ENCODE measurements at places on chromosomes 16 and 17.

DNA sequence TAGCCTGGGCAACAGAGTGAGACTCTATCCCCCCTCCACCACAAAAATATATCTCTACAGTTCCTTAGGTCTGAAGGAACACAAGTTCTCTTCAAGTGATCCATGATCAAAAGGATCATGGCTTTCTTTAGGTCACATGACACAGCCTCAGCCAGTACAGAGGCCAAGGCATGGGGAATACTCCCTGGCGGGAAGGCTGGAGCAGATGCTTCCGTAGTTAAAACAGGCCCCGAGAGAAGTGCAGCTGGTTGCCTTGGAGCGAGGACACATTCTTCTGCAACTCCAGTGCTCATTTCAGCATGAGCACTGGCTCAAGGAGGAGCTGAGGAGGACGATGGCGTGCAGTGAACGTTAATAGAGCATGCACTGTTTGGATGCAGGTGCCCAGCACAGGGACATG lies 13.5 kb downstream of the CDIP1 start:
- DNase-seq, result no peak

- DNase-seq, result no peak
Observed at GRCh38 chr16:19680881-19681340, 37.1 kb downstream of the KNOP1 start.

DNA sequence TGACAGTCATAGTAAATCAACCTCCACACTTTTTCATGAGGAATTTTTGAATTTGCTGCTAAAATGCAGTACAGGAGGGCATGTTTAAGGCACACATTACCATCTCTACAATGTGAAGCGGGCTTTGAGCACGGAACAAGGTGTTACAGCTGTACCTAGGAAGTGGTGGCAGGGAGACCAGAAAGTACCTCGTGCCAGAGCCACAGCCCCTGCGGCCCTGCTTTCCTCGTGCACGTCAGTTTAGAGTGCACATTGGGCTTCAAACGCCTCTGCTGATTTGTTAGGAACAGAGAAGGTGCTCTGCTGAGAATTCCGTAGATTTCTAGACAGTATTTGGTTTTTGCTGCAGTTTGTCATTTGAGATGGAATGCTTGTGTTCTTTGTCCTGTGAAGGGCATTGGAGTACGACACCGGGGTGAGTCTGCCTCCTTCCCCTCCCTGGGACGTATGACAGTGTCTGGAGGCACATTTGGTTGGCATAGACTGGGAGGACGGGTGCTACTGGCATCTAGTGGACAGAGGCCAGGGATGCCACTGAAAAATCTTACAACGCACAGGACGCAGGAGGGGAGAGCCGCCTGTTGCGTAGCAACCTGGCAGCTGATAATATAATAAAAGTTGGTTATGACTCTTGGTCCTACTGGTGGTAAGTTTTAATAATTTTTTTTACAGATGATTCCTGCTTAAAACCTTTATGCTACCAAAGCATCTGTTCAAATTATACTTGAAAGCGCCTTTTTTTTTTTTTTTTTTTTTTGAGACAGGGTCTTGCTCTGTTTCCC lies 9.1 kb downstream of the FOXK2 start:
- peak; percentile 87 for DNase-seq

DNA sequence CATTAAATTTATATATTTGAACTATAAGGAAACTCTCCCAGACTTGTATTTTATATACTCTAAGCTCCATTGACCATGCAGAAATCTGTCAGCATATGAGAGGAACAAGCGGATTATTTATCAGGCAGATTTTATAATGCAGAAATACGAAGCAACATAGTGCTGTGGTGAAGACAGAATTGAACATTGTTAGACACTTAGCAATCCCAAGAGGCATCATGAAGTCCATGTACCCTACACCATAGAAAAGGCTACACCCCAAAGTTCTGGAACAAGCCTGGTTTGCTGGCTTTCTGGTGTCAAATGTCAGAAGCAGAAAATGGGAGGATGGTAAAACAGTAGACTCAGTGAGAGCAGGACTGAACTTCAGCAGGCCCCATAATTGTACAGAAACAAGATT lies 241.1 kb downstream of the PRKCA start:
- DNase-seq, result no peak

DNA sequence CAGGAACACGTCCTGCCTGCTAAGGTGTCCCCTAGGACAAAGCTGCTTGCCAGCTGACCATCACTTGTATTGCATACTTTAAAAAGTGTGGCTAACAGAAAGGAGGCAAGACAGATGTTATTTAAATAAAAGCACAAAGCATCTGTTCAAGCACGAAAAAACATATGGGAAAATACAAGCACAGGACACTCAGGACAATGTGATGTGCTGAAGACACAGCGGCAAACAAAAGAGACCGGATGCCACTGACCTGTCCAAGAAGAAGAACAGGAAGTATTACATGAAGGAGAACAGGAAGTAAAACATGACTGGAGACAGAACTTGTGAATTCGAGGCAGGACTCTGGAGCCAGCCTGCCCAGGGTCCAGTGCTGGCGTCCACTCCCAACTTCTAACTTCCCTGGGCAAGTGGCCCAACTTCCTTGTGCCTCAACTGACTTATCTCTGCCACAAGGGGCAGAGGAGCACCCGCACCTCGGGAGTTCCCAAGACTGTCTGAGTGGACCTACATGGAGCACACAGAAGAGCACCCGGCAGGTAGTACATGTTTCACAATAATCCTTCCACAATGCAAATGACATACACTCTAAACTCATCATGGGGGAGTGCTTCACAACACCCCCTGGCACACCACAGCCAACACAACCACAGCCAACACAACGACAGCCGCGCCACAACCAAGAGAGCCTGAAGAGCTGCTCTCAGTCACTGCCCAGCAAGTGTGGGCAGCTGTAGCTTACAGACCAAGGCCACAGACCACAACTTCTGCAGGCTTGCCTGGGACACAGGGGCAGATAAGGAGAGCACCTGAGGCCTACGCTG lies 36.6 kb downstream of the ANKRD11 start:
- DNase-seq, result no peak

DNA sequence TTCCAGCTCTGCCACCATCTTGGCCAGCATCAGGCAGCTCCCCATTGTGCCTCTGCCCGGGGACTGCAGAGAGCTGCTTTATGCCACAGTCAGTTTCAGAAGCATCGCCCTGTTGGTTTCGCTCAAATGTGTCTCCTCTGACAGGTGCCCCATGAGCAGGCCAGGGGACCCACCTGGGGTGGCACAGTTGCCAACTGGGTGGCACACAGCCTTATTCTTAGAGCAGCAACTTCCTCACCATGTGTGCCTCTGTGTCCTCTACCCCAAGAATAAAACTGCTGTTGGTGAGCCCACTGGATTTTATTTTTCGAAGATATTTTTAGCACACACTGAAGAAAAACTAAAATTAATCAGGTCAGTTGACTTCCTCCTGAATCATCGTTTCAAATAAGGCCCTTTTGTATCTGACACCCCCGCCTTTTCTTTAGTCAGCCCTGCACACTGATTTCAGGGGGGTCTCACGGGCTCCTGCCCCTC lies 44.9 kb upstream of the CACNG5 start:
- no peak for DNase-seq

DNA sequence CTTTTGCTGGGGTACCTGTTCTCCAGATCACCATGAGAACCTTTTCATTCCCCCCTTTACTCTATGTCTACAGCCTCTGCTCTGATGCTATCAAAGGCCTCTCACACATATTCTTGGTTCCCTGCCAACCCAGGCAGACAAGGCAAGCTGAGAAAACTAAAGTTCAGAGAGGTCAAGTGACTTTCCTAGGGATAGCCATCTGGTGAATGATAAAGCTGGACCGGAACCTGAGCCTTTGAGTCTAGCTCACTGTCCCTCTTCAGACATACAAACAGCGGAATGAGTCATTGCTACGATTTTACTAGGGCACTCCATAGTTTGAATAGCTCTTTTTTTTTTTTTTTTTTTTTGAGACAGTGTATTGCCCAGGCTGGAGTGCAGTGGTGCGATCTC lies 73.3 kb downstream of the XYLT1 start:
- DNase-seq, result no peak

DNA sequence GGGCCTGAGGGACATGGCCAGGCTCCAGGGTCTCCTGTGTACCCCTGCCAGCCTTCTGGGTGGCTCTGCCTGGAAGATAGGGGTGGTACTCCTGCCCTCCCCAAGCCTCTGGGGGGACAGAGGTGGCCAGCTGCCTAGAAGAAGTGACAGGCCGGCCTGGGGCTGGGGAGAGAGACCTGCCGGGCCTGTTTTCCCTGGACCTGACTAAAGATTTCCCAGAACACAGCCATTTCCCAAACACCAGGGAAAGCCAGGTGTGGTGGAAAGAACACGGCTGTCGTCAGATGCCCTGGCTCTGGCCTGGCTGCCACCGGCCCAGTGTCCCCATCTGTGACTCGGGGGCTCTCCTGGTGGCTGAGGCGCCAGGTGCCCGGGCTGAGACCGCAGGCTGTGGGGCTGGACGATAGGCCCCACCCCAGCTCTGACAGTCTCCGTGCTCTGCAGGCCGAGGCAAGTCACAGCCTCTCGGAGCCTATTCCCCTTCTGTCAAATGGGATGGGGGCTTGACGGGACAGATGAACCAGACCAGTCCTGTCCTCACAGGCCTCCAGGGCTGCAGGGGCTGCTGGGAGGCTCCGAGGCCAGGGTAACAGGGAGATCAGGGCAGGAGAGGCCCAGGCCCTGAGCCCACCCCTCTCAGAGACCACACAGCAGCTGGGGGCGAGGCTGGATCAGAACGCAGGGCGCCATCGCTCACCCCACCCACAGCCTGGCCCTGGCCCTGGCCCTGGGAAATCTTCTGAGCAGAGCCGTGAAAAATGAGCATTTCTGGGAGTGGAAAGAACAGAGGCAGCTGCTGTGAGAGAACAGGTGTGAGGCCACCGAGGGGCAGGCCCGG lies 33.1 kb downstream of the CTU2 start:
- no peak for DNase-seq

DNA sequence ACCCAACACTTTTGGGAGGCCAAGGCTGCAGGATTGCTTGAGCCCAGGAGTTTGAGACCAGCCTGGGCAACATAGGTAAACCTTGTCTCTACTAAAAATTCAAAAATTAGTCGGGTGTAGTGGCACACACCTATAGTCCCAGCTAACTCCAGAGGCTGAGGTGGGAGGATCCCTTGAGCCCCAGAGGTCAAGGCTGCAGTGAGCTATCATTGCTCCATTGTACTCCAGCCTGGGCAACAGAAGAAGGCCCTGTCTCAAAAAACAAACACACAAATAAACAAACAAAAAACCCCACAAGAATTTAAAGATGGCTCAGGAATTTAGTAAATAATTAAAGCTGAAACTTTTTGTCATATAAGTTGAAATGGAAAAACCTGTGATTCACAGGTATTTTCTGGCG lies 2.3 kb upstream of the TMEM170A start:
- no peak for DNase-seq

DNA sequence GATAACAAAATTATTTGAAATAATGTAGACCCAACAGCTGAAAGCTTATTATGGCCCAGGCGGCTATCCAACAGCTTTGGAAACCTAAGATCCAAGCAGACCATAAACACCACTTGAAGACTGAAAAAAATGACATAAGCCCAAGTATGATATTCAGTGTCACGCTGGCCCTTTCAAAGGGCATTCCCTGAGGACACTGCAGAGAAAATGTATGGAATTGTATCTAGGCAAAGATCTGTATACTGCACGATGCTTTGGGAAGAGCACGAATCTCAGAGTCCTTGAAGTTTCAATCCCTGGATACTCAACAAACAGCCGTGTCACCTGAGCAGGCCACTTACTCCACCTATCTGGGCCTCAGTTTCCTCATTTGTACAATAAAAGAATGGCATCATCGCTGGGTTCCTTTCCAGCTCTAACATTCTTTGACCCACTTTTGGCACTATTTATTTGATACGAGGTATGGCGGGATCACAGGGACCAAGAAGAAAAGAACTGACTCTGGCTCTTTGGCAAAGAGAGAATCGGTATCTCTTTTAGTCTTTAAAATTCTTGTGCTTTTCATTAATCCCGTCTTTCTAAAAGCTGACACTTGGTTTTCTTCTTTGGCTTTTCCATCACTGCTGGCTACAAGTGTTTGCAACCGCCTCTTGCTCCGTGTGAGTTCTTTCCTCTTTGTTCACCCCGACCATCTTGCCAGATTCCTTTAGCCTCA lies 1.2 kb downstream of the STAT5B start:
- DNase-seq, result no peak

DNA sequence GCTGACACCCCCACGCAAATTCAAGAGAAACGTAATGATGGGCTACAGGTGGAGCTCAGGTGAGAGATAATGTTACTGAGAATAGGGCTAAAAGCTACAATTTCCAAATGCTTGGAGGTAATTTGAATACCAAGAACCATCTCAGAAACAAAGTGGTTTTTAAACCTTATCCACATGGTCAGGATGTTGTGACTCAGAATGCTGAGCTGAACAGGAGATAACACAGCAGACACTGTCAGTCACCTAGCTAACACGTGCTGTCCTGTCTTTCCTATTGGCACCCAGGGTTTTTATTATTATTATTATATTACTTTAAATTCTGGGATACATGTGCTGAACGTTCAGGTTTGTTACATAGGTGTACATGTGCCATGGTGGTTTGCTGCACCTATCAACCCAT lies 233.0 kb upstream of the MAF start:
- DNase-seq, result no peak

DNA sequence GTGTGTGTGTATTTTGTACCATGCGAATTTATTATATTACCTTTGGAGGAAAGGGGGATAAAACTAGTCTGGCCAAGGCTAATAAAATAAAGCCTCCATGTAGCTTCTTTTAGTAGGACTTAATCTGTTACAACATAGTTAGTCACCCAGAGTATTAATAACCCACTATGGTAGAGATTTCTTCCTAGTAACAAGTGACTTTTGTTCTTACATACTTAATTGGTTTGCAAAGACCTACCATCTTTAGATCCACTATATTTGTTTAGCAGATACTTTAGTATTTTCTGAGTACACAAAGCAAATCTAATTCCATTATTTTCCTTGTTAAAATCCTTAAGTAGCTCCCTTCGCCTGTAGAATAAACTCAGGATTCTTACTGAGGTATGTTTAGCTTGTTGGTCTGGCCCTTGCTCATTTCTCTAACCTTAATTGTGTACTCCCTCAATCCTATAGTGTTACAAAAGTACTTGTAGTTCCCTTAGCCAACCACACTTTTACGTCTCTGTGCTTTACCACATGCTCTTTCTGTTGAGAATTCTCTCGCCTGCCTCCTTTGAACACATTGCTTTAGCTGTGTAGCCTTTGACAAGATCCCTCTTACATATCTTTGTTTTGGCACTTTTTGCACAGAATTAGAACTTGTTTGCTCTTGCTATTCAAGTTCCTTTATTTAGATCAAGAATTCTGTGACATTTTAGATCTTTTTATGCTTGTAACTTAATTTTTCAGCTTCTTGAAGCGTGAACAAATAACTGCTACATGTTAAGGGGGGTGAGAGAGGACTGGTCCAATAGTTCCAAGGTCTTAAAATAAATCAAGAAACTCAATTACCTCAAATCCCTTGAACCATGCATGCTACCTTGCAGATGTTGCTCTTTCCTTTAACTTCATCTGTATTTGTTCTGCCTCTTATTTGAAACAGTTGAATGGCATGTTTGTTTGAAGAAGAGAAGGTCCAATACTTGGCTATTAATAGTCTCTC lies 23.8 kb downstream of the CLTC start:
- no peak for DNase-seq

- no peak for DNase-seq
Observed at GRCh38 chr16:27928542-27928941, 135.0 kb downstream of the GSG1L start.

GRCh38 chr16:79430191-79430678 lies 170.3 kb downstream of the MAF start:
- DNase-seq, result no peak

All from testis (tissue), 5 donors.